ENCODE measurements at places on chromosomes 16 and 17.

DNA sequence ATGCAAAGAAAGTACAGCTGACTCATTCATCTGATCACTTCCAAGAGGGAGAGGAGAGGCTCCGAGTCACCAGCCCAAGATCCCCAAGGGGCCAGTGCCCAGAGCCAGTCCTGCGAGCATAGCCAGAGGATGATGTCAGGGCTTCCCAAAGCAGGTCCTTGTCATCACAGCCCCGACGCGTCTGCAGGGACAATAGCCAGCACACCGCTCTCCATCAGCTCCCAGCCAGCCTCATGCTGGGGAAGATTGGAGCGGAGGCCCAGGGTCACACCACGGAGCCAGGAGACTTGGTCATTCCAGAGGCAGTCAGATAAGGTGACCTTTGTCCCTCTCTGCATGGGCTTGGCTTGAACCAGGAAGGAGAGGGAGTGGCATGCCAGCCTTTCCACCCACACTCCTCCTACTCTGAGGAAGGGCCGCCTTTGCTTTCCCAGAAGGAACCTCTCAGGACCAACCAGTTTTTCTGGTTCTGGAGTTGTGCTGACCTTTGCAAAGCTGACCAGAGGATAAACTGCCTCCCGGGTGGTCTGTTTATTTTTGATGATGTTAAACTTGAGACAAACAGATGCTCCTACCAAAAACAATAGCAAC, 58.3 kb upstream of the ARHGAP44 start:
- DNase-seq = no peak

DNA sequence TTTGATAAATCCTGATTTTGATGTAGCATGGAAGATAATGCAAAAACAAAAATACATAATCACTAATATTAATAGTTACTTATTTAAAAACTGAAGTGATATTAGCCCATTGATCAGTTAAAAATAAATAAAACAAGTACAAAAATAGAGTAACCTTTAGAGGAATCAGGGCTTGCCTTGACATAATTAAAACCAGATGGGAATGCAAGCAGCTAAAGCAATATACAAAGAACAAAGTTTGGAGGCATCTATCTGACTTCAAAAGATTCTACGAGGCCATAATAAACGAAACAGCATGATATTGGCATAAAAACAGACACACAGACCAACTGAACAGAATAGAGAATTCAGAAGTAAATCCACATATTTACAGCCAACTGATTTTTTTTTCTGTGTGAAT, 15.0 kb upstream of the HEATR3 start:
- DNase-seq = no peak

DNA sequence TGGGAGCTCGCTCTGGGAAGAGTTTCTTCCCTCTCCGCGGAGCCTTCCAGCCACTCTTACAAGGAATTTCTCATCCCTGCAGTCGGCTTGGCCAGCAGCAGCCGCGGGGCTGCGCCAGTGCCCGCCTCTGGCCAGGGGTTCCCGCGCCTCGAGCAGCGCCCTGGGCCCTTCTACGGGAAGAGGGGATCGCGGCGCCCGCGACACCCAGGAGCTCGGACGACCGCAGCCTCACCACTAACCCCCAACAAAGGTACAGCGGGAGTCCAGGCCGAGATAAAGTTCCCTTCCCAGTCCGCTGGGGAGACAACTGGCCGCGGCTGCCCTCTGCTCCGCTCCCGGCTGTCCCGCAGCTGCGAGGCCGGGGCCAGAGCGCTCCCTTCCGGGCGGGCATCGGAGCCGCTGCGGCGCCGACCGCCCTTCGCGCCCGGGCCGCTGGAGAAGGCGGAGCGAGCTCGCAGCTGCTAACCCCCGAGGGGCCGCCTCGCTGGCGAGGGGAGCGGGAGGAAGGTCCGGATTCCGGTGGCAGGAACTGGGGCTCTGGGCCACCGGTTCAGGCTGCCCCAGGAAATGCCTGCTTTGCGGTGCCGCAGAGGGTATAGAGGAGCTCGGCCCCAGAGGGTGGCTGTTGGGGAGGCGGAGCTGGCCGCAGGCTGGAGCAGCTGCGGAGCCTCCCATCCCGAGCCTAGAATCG, 3.6 kb upstream of the HS3ST3B1 start:
- no peak for DNase-seq

DNA sequence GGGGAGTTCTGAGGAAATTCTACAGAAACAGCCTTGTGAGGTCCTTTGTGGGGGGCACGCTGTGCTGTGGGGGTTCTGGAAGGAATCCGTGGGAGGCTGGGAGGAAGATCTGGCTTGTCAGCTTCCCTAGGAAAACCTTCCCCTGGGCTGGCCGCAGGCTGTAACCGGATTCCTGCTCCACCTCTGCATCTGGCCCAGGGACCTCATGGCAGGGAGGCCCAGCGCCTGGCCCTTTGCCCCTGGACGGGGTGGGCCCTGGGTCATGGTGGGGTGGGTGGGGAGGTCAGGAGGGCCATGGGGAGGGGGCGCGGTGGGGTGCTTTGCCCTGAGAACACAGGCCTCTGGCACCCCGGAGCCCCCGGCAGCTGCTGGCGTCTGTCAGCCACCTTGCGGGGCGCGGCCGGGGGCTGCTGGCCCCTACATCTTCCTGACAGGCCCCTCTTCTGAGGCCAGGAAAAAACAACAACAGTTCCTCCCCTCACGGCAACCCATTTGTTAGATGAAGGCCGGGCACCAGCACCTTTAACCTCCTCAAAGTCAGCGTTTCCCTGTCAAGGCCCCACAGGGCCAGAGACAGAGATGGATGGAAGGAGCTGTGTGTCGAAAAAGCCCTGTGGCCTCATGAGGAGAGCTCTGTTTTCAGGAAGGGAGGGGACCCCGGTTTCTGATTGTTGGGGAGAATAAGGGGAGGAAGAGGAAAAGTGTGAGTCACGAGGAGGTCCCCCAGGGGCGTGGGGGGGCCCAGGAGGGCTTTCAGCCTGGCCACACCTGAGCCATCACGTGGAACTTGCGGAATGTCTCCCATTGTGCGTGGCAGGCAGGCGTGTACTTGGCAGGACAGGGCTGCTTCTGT, 3.6 kb upstream of the MEOX1 start:
- no peak for DNase-seq

- DNase-seq = no peak
Observed at GRCh38 chr17:14510136-14510535, 209.3 kb downstream of the HS3ST3B1 start.

Measured in stimulated activated CD4-positive, alpha-beta T cell treated with anti-CD3 and anti-CD28 coated beads, Interleukin-15, amount 100 ng/mL, for 48 hours (primary cell).